ENCODE measurements at places on chromosomes 5 and 9.
A peak's percentile ranks its signal among the peaks of the same experiment; 100 is the strongest.

- no peak for DNase-seq
Measured at GRCh38 chr5:53368516-53368915, 111.9 kb upstream of the FST start.

DNA sequence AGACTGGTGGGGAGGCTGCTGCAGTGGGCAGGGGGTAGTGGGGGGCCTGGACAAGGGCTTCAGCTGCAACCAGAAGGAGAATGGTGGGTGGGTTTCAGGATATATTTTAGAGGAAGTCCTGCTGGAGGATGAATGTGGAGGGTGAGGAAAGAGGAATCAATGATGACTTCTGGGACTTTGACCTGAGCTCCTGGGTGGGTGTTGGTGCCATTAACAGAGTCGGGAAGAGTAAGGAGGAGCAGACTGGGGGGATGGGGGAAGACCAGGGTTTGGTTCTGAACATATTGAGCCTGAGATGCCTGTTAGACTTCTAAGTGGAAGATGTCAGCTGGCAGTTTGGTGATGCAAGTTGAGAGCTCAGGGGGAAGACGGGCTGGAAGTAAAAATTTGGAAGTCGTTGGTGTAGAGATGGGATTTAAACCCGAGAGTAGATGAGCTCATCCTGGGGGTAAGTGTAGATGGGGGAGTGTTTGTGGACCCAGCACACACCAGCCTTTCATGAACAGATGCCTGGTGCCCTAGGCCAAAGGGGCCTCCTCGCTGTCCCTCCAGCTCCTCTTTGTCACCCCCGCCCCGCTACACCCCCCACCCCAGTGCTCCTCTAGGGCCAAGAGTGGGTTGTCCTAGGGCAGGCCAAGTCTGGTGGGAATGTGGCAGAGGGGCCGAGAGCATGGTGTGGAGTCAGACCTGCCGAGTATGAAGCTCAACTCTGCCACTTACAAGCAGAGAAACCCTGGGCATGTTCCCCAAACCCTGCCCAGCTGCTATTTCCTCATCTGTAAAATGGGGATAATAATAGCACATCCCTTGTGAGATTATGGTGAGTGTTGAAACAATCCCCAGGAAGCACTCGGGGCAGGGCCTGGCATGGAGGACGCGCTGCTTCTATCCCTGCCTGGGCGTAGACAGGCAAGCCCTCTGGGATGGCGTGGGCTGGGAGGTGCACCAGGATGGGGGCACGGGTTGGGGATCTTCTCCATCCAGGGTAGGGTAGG is 4.0 kb downstream of the DNM1 start:
- no peak for DNase-seq

- DNase-seq = no peak
Measured at GRCh38 chr5:59317774-59318205, 575.7 kb downstream of the PDE4D start.

DNA sequence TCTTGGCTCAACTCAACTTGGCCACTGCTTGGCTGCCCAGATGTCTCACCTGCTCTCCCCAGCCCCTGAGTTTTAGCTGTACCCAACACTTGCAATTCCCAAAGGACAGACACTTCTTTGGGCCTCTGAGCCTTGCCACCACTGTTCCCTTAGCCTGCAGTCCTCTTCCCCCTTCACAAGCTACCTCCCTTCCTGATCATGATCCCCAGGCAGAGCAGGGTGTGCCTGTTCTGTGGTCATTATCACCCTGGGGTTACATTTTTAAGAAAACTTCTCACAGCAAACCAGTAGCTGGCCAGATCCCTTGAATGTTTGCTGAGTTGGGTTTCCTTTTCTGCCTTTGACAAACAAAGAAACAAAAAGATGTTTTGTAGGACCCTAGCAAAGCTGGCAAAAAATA is 87.5 kb upstream of the PRRC1 start:
- no peak for DNase-seq

- peak; percentile 75 for DNase-seq
Measured at GRCh38 chr5:159207686-159208513, 1.5 kb downstream of the RNF145 start.

GRCh38 chr5:61069150-61069549 is 93.1 kb downstream of the SMIM15 start:
- no peak for DNase-seq

DNA sequence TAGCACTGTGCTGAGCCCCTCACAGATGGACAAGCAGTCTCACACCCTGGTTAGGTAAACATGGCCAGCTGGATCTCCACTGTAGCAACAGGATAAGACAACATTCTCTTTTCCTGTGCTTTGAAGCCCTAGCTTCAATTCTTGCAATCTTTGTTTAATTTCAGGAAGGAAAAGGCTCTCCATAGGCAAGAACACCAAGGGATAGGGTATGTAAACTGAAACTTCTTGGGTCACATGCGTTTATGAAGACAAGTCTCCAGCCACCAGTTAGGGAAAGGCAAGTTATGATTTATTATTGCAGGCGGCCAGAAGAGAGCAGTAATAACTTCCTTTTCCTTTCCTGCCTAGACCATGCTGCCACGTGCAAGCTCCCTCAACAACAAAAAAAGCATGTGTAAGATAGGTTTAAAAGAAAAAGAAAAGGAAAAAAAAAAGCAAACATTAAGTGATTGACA is 50.1 kb upstream of the POU5F2 start:
- DNase-seq = no peak

GRCh38 chr9:109107402-109108240 is 12.1 kb downstream of the TMEM245 start:
- no peak for DNase-seq

DNA sequence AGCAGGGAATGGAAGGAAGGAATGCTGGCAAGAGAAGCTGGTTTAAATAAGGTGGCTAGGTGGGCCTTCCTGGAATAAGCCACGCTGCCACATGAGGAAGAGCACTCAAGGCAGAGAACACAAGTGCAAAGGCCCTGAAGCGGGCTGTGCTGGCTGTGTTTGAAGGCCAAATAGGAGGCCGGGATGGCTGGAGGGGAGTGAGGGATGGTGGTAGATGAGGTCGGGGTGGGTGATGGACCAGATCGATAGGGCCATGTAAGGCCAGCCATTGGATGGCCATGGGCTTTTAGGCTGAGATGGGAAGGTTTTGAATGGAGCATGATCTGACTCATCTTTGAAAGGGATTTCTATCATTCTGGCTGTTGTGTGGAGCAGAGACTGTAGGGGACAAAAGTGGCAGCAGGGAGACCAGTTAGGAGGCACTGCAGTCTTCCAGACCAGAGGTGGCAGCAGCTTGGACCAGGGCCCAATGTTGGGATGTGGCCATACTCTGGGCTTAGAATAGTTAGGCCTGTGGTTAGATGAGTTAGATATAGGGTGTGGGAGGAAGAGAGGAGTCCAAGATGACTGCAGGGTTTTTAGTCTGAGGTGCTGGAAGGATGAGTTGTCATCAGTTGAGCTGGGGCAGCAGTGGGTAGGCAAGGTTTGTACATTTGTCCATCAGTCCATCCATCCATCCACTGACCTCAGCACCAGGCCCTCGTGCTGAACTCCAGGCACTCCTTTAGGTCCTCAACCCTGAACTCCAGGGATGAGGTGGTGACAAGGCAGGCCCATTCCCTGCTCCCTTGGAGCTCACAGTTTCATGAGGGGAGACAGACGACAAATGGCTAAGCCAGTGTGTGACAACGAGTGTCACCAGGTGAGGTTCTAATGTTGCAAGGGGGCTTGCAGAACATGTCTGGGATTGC is 30.3 kb downstream of the NDST1 start:
- DNase-seq = no peak

DNA sequence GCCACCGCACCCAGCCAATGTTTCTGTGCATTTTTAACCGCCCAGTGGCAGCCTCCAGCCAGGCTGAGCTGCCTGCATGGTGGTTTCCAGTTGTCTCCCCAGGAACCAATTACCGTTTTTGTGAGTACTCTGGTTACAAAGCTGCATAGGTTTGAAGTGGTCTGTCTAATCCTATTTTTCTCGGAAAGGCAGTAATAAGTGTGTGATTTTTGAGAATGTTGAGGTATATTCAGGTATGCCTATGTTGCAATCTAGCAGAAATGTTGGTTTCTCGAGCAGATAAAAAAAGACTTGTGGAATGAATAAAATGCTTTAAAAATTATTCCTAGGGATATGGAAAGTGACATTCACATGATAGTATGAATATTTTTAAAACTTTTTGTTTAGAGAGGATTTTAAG is 41.5 kb upstream of the ANKH start:
- no peak for DNase-seq

DNA sequence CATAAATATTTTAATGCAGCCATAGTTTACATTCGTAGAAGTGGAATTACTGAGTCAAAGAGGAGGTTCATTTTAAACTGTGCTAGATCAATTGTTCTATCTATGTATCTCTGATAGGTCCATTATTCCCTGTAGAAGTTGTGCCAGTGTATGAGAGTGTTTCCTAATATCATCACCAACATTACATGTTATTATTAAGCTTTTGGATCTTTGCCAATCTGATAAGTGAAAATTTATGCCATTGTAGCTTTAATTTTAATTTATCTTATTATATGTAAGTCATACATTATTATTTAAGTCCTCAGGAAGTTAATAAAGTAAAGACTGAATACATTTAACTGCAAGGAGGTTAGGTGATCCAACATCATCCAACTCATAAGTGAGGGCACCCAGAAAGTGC is 10.9 kb upstream of the GAS1 start:
- no peak for DNase-seq

DNA sequence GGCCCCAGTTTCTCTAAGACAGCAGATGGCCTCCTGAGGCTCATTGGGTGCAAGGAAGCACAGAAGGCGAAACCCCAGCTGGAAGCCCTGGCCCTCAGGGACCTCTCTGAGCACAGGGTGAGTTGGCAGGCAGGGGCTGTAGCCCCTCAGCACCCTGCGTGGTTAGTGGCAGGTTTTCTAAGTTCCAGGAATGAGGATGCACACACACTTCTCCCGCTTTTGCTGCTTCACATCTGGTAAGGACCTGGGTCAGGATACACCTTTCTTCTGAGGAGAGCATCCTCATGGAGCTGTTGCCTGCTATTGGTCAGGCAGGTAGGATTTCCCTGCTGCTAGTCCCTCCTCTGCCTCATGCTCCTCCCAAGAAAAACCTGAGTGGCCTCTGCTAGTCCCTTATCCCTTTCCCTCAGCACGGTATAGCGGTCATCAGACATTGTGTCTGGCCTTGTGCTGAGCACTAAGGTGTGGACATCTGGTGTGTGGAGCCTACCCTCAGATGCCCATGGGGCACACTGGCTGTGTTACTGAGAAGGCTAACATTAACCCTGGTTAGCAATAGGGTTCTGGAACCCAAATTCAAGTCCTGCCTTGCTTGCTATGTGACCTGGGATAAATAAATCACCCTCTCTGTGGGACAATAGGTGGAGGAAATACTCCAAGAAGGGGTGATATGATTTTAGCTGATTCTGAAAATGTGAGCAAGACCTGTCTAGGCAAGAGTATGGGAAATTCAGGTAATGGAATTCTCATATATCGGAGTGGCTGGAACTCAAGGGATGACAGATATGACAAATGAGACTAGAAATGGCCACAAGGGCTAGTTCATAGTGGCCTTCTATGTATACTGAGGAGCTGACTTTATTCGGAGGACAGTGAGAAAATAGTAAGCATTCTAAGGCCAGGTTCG is 1.6 kb downstream of the SLC22A4 start:
- no peak for DNase-seq

- DNase-seq = no peak
Measured at GRCh38 chr9:121892706-121893105, 200.4 kb downstream of the TTLL11 start.

DNA sequence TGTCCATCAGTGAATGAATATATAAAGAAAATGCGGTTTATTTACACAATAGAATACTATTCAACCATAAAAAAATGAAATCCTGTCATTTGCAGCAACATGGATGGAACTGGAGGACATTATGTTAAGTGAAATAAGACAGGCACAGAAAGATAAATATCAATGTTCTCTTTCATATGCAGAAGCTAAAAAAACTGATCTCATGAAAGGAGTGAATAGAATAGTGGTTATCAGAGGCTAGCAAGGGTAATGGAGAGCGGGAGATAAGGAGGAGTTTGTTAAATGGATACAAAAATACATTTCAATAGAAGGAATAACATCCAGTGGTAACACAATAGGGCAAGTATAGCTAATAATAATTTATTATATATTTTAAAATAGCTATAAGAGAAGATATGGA is 65.0 kb downstream of the AGTPBP1 start:
- no peak for DNase-seq

GRCh38 chr9:104795857-104796256 is 31.9 kb downstream of the NIPSNAP3B start:
- no peak for DNase-seq

DNA sequence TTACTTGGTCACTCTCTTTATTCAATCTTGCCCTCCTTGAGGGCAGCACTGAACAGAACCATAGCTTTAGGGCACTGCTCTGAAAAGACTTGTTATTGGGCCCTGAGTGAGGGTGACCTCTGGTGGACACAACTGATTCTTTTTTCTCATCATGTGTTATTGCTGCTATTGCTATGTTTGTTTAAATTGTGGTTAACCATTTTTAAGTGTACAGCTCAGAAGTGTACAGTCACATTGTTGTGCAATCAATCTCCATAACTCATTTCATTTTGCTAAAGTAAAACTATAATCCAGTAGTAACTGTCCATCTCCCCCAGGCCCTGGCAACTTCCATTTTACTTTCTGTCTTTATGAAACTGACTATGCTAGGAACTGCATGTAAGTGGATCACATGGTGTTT is 351.1 kb upstream of the RIOK2 start:
- no peak for DNase-seq

GRCh38 chr9:127833555-127833954 is 20.9 kb downstream of the ENG start:
- DNase-seq = no peak

DNA sequence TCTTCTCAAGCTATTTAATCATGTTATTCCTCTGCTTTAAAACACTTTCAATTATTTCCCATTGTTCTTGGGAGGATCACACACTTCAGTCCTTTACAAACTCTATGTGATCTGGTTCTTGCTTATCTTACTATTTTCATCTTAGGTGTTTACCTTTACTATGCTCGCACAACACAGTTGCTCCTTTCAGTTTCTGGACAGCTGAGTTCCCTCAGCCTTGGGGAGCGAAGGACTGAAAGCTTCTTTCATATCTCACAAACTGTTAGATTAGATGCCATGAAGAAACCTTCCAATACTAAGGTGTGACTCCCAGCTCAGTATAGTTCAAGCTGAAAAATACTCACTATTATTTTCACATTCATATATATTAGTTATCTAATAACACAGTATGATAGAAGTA is 117.9 kb downstream of the CDC42SE2 start:
- no peak for DNase-seq

All from activated CD8-positive, alpha-beta memory T cell treated with anti-CD3 and anti-CD28 coated beads, Interleukin-2, amount 50 U/mL, for 4 hours (primary cell).